ENCODE measurements at places on chromosomes 3 and 15. TPM values are rescaled to one million over a fixed set of nuclear protein-coding genes. Genes with fewer than 3 reads are reported as not detected.
A peak's percentile ranks its signal among the peaks of the same experiment; 100 is the strongest.

- no peak for DNase-seq
Measured at GRCh38 chr15:95880630-95881029, 449.9 kb upstream of the NR2F2 start.

- no peak for DNase-seq
Measured at GRCh38 chr3:37227870-37228549, 53.6 kb upstream of the LRRFIP2 start.

DNA sequence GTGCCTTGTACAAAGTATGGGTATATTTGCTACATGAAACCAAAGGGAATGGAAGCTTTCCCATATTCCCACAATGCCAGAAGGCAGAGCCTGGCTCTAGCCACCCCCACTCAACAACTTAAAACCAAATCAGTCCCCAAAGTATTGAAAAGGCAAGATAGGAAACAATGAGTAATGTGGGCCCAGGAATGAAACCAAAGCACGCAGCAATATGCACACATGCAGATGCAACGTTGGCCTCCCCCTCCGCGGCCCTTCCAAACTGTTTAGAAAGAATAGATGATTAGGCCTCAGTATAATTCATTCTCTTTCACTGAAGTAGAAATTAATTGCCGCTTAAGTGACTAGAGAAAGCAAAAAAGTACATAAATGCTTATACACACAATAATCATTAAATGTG, 59.1 kb downstream of the THRB start:
- no peak for DNase-seq

GRCh38 chr15:75583701-75584100, 4.6 kb upstream of the PTPN9 start:
- DNase-seq = peak; percentile 36

MME gene
- 3.8 TPM for total RNA-seq

GRCh38 chr3:184480831-184481230, 80.8 kb upstream of the EPHB3 start:
- DNase-seq = no peak

CPN2 gene
- not detected for total RNA-seq

LDHAL6B gene
- total RNA-seq = not detected

DNA sequence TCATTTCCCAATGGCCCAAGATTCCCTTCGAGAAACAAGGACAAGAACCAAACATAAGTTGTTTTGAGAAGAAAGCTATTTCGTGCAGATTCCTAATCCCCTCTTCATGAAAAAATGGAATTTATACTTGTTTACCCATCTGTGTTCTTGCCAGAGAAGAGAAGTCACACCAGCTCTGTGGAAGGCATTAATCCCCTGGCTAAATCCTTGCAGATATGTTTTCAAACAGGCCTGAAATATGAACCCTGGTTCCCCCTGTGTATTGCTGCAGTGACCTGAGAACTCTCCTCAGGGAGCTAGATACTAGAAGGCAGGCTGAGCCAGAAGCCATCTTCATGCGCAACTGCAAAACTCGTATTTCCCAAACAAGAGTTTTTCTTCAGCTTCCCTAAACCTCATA, 337.7 kb downstream of the NEK10 start:
- no peak for DNase-seq

DNA sequence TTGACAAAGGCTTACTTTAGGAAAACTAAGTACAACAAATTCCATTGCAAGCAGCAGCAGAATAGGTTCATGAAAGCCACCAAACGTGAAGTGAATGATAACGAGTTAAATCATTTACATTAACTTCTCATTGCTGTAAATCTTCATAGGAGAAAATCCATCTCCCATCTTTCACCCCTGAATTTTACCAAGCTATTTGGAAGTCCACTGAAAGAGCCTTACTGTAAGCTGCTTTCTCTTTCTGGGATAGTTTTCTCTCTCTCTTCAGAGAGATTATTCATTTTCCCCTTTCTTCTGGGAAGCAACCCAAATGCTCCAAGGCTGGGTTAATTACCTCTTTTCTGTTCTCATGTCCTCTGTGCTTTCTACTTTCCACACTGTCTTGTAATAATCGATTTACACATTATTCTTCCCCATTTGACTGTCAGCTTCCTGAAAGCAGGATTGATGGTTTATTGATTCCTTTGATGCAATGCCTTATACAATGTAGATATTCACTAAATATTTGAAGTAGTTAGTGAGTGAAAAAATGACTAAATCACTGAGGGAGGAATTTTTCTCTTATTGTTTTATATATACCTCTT, 914.3 kb upstream of the ARPP21 start:
- DNase-seq = no peak

TGM4 gene
- total RNA-seq = not detected

- DNase-seq = no peak
Measured at GRCh38 chr3:96865605-96866004, 51.2 kb downstream of the EPHA6 start.

SLC12A1 gene
- total RNA-seq = not detected

PRR20G gene
- total RNA-seq = not detected

GP5 gene
- not detected for total RNA-seq

- DNase-seq = no peak
Measured at GRCh38 chr3:153113541-153113940, 48.5 kb upstream of the RAP2B start.

DNA sequence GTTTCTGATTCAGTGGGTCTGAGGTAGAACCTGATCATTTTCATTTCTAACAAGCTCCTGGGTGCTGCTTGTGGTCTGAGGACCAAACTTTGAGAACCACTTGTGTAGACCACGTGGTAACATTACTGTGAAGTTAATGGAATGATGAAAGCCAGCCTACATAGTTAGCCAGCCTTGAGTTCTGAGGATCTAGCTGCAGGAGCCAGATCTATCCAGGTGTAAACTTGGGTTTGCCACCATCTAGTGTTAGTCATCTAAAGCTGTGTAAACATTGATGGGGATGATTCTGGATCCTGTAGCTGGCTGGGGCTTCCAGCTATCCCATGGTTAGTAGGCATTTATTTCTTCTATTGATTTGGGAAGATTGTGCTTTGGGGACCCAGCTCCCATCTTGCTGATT, 170.0 kb downstream of the TMEM108 start:
- no peak for DNase-seq

DNA sequence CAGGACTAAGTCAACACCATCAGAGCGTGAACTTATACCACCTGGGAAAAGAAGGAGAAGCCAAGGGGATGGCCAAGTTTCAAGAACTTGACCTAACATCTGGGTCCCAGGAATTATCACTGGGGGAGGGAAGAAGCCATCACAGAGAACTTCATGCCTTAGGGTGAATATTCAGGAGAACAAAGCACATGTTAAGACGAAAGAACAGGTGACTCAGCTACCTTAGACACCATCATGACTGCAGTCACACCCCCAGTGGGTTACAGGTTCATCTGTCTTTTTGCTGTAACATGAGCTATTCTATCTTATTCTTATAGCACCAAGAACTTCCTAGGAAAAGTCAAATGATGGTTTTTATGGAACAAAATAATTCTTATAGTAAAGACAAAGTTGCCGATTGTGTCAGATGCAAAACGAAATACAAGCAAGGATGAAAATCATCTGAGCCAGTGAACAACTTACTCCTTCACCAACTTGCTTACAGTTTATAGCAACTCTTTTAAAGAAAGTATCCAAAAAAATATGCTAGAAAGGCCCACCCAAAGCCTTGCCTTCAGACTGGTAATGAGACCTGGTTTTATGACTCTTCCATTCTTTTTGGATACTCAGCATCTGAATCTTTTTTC, 72.0 kb downstream of the TPRA1 start:
- no peak for DNase-seq

Measured in lower leg skin (tissue), 4 donors.